ENCODE measurements at places on chromosomes 16 and 17. TPM values are rescaled to one million over a fixed set of nuclear protein-coding genes. Genes with fewer than 3 reads are reported as not detected.

The C16orf74 gene
- total RNA-seq: 3.0 TPM

The MFSD6L gene
- total RNA-seq: not detected

The ATP2A3 gene
- total RNA-seq: 6.3 TPM

The HYDIN gene
- total RNA-seq: 29.5 TPM

The SOST gene
- 0.33 TPM for total RNA-seq

The ABCC3 gene
- 2.2 TPM for total RNA-seq

The ABCC11 gene
- total RNA-seq: 2.5 TPM

The TSNAXIP1 gene
- 6.5 TPM for total RNA-seq

The KRT39 gene
- not detected for total RNA-seq

The STH gene
- total RNA-seq: 13.8 TPM

The HDAC5 gene
- 136 TPM for total RNA-seq

The MRPL10 gene
- 30.6 TPM for total RNA-seq

The PLCD3 gene
- 86.1 TPM for total RNA-seq

The AATK gene
- 228 TPM for total RNA-seq

The NPB gene
- total RNA-seq: 2.5 TPM

The FA2H gene
- 51.3 TPM for total RNA-seq

The TXNL4B gene
- total RNA-seq: 13.6 TPM

The ASIC2 gene
- total RNA-seq: 17.3 TPM

The EMC6 gene
- 18.7 TPM for total RNA-seq

The NAGS gene
- 1.3 TPM for total RNA-seq

The DRC3 gene
- total RNA-seq: 3.5 TPM

The CLEC3A gene
- total RNA-seq: not detected

The ZNF200 gene
- 11.0 TPM for total RNA-seq

The MYO1D gene
- 40.5 TPM for total RNA-seq

The PLA2G15 gene
- 21.7 TPM for total RNA-seq

The CES3 gene
- total RNA-seq: 6.7 TPM

The HES7 gene
- total RNA-seq: not detected

The TRAPPC2L gene
- total RNA-seq: 76.0 TPM

The SLC5A2 gene
- total RNA-seq: not detected

The NMT1 gene
- 133 TPM for total RNA-seq

The MEFV gene
- 2.3 TPM for total RNA-seq

The TEX14 gene
- total RNA-seq: 0.35 TPM

The GJD3 gene
- not detected for total RNA-seq

The ADAP2 gene
- 6.9 TPM for total RNA-seq

The ALOX12 gene
- not detected for total RNA-seq

The VAT1L gene
- total RNA-seq: 57.9 TPM

The SLC35B1 gene
- 43.0 TPM for total RNA-seq

The TSPAN10 gene
- 0.59 TPM for total RNA-seq

The CCL7 gene
- total RNA-seq: not detected

The BAIAP2 gene
- total RNA-seq: 269 TPM

The CCL11 gene
- total RNA-seq: not detected

The DNASE1L2 gene
- total RNA-seq: 7.6 TPM

The CHAD gene
- 1.5 TPM for total RNA-seq

The ANKFN1 gene
- total RNA-seq: 3.2 TPM

The GUCY2D gene
- total RNA-seq: 0.35 TPM

The HASPIN gene
- not detected for total RNA-seq

The LAT gene
- 5.4 TPM for total RNA-seq

All from dorsolateral prefrontal cortex (tissue), 122 donors.